ENCODE measurements at places on chromosomes 2 and 18.

DNA sequence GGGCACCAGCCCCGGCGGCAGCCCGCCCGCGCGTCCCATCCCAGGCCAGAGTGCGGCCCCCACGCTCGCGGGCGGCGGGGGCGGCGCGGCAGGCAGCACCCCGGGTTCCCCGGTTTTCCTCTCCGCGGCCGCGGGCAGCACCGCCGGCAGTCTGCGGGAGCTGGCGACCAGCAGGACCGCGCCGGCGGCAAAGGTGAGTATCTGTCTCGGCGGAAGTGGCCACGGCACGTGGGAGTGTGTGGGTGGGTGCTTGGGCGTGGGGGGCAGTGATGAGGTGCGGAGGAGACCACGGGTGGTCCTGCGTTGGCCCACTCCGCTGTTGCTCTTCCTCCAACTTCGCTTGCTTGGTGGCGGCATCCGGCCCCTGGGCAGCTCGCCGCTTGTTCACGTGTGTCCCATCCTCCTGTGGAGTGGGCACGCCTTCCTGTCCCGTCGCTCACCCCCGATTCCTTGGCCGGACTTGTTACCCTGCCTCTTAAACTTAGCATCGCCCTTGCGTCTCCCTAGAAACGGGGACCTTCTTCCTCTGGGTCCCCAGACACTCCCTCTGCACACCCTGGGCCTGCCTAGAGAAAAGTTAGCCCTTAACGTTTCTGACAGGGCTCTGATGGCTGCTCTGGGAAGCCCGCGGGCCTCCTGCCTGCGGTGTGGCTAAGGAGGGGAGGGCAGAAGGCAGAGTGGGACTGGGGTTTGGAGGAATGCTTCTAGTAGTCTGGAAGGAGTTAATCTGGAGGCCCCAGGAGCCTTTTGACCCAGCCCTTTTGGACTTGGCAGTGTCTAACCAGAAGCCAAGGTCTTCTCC lies 1.1 kb downstream of the SH3RF3 start:
- DNase-seq, result no peak

GRCh38 chr2:132462236-132462635 lies 45.6 kb downstream of the GPR39 start:
- DNase-seq, result no peak

- no peak for DNase-seq
Observed at GRCh38 chr18:13470516-13471197, 252.1 kb downstream of the LDLRAD4 start.

- no peak for DNase-seq
Observed at GRCh38 chr2:218622606-218623365, 15.1 kb downstream of the PLCD4 start.

DNA sequence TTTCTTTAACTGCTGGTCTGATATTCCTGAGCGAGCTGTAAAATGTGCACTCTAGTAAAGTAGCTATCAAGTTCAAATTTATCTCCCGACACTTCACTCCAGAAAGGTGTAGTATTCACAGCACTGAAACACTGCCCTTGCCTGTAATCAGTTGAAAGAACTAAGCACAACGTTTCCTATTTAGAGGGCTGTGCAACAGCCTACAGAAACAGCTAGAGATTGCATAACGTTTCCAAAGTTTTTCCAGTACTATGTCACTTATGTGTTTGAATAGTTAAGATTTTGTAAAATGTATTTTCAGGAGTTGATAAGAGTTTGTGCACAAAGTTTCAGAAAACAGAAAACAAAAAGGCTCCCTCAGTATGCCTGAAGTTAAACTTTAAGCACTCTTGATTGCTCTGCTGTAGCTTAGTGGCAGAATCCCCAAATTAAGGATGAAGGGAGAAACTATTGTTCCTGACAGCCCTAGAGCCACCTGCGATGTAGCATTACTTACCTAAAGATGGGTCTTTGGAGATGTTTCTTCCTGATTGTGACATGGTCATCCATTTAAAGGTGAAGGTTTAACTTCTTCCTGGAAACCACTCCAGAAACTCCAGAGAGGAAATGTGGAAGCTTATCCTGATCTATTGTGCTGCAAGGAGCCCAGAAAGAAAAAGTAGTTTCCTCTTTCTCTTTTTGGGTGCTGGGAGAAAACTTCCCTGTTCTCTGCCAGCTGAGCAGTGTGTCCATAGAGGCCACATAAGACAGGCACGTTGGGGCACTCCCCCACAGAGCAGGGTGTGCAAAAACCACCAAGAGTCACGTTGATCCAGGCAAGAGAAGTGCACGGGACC lies 536 bp downstream of the PDE1A start:
- no peak for DNase-seq

- DNase-seq, result no peak
Observed at GRCh38 chr2:107801498-107801897, 25.2 kb upstream of the RGPD4 start.

GRCh38 chr2:118539290-118539689 lies 308.2 kb downstream of the EN1 start:
- no peak for DNase-seq

GRCh38 chr2:51093016-51093415 lies 61.1 kb upstream of the NRXN1 start:
- DNase-seq, result no peak
